Stimulated activated CD4-positive, alpha-beta T cell treated with anti-CD3 and anti-CD28 coated beads, Interleukin-1b, Interleukin-23, amount 100 ng/mL, for 24 hours (primary cell): ENCODE measurements at places on chromosomes 13 and 19.
A peak's percentile ranks its signal among the peaks of the same experiment; 100 is the strongest.

DNA sequence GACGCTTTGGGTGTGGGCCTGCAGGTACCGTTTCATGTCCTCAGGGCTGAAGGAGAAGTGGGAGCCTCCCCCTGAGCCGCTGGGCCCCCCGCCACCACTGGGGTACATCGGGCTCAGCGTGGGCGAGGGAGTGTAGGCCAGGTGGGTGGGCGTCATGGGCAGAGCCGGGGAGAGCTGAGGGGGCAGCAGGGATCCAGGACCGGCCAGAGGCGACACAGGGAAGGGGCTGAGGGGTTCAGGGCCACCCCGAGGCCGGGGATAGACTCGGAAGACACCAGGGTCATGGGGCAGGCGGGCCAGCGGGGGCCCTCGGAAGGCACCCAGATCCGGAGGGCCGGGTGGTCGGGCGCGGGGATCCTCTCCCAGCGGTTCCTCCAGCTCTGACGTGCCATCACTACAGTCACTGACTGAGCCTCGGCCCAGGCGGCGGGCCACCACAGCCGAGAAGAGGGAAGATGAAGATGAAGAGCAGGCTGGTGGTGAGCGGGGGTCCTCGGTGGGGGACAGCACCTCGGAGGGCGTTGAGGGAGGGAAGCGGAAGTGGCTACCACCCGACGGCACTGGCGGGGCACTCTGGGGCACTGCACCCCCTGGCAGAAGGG is 5.7 kb downstream of the ERF start:
- no peak for DNase-seq

- DNase-seq: no peak
Measured at GRCh38 chr19:11598746-11599145, 1.5 kb downstream of the ZNF627 start.

GRCh38 chr13:113903912-113904311 is 40.0 kb upstream of the GAS6 start:
- no peak for DNase-seq

GRCh38 chr13:94157705-94158218 is 321.7 kb downstream of the DCT start:
- no peak for DNase-seq

DNA sequence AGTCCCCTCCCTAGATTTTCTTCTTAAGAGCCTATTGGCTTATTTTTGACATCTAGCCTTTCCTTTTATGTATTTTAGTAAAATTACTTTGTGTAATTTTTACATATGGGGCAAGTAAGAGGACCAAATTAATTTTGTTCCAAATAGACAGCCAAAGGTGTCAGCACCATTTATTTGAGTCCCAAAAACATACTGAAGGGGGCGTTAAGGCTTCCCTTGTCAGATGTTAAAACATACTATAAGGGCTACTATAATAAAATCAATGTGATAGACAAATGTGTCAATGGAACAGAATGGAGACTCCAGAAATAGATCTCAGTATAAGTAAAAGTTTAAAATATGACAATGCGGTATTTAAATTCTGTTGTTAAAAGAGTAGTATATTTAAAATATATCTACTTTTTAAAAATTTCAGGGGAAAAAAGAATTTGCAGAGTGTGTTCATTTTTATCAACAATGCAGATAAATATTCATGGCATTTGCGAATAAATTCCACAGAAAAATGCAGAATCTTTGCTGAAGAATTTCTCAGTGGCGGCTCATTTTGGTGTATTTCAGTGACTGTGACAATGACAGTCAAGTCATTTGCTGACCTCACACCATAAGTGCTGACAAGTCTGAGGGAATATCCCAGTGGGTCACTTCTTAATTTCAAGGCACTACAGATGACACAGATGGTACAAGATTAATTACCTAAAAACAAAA is 133.7 kb downstream of the MTUS2 start:
- DNase-seq: no peak

DNA sequence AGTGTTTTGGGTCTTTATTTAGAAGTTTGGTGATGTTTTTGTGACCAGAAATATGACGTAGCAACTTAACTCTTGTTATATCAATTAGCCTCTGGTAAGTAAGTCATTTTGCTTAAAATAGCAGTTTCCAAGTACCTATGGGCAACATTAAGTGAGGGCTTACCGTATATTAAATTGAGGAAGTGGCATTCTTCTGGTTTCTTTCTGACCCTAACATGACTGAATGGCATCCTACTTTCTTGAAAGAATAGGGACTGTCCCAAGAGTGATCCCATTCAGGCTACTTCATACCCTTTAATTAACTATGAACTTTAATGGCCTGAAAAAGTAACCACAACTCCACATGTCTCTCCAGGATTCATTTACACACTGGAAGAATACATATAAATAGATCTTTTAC is 106.6 kb downstream of the MZT1 start:
- DNase-seq: no peak

GRCh38 chr13:112651311-112651710 is 38.5 kb upstream of the ATP11A start:
- no peak for DNase-seq

DNA sequence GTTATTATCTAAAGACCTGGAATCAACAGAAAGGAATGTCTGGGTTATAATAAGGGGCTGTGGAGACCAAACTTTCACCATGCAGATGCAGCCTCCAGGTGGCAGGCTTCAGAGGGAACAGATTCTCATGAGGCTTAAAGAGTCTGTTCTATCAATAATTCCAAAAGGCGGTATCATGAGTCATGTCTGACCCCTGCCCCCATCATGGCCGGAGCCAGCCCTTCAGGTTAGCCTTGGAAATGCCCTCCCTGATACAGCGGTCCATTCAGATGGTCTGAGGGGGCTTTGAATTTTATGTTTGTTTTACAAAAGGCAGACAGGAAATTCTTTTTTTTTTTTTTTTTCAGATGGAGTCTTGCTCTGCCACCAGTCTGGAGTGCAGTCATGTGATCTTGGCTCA is 21.7 kb upstream of the LAMP1 start:
- peak; percentile 12 for DNase-seq

DNA sequence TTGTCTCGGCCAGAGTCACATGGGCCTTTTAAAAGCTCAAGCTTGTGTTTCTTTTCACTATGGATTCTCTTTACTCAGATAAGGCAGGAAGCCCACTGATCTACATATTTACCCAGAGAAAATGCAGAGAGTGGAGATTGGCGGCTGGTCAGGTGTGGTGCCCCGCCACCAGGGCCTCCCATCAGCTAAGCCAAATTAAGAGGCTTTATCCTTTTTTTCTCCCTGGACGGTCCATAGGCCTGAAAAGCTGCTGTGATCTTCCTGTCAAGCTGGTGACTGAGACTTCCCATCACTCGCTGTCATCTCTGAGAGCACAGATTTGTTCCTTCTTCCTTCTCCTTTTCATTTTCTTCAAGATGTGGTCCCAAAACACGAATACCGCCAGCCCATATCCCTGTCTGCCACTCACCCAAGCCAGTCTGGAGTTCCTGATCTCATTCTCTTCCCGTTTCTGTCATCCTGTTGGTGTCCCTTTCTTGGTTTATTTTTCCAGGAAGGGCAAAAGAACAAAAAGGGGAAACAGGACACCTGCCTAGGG is 1.9 kb downstream of the SAFB start:
- no peak for DNase-seq

- no peak for DNase-seq
Measured at GRCh38 chr19:29040951-29041350, 172.0 kb downstream of the UQCRFS1 start.

- DNase-seq: no peak
Measured at GRCh38 chr19:46019270-46019669, 3.6 kb downstream of the PGLYRP1 start.

- DNase-seq: no peak
Measured at GRCh38 chr13:26568132-26568815, 10.8 kb downstream of the WASF3 start.

DNA sequence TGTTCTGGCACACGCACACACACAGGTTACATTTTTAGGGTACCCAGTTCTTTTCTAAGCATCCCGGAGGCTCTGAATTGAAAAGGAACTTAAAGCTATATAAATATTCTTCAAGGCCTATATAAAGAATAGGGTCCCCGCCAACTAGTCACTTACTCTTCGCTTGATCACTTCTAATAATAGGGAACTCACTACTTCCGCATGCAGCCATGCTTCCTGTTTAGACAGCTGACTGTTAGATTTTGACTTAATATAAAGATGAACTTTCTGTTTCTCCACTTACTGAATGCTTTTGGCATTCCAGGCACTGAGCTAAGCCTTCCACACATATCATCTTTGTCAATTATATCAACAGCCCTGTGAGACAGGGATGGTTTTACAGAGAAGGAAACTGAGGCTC is 259.6 kb downstream of the TSHZ3 start:
- DNase-seq: no peak

GRCh38 chr19:18278521-18279265 is 2.7 kb downstream of the JUND start:
- DNase-seq: no peak

- no peak for DNase-seq
Measured at GRCh38 chr13:110331362-110331761, 24.3 kb downstream of the COL4A2 start.

GRCh38 chr19:1366899-1367870 is 16.5 kb upstream of the NDUFS7 start:
- DNase-seq: no peak

DNA sequence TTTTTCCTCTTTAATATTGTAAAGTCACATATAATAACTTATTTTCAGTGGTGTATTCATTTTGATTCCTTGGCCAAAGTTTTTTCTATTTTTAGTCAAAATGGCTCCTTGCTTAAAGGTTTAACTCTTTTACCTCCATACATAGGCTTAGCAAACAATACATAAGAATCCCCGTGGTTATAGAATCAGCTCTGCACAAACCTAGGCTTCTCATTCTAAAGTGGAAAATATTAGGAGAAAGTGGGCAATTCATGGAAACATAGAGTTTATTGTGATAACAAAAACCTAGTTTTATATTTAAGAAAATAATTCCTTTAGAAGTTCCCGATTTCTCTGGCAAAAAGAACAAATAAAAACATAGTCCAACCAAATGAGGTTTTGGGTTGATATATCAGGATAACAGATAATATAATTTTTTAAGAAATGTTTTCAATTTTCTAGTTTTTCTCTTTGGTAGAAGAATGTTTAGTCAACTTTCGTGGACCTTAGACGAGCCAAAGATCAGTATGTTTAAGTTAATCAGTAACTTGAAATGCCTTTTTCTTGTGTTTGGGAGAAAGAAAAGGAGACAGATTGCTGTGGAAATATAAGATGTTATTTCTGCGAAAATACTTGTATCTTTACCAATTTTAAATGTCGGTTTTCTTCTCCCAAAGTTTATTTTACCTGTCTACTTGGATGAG is 93.4 kb upstream of the KLF12 start:
- no peak for DNase-seq

GRCh38 chr19:41999071-41999877 is 5.2 kb upstream of the ATP1A3 start:
- DNase-seq: no peak

- DNase-seq: no peak
Measured at GRCh38 chr13:50548586-50548985, 294.9 kb downstream of the DLEU7 start.

- no peak for DNase-seq
Measured at GRCh38 chr19:4454747-4455718, 2.6 kb downstream of the UBXN6 start.

GRCh38 chr19:468587-469256 is 7.9 kb upstream of the SHC2 start:
- no peak for DNase-seq

GRCh38 chr19:31960474-31960873 is 384.9 kb upstream of the ZNF507 start:
- DNase-seq: no peak

DNA sequence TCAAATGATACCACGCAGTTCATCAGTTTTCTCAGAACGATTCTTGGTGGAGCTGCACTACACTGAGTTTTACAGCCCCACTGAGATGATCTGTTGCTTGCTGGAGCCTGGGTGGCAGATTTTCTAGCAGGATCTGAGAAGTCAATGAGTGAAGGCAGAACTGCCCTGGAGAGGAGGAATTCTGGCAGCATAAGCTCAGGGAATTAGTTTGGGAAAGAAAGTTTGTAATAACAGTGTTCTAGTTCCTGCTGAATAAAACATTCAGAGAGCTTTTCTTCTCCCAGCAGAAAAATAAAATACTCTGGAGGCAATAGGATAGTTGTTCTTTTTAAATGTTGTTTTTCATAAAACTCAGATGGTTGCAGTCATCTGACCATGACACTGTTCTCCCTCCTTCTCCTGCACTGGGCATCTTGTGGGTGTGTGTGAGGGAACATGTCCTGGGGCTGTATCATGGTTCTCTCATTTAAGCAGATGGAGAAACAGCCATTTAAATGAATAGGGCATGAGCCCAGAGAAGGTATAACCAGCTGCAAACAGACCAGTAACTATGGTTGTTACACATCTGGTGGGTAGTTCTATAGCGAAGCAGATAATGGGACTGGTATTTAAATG is 29.6 kb downstream of the OLFM4 start:
- DNase-seq: no peak

DNA sequence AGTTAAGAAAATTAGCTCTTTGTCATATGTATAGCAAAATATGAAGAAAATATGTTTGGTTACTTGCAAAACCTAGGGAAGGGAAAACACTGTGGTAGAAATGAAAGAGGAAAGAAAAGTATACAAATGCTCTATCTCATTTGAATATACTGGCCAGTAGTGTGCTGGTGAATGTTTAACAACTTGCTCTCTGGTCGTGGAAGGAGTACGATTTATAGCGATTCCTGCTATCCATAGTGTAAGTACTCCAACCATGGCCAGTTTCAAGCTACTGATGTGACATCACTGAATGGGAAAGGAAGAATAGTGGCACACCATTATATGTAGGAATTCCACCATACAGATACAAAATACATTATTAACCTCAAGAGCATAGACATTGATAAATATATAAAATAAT is 9.3 kb downstream of the BORA start:
- no peak for DNase-seq

- DNase-seq: no peak
Measured at GRCh38 chr13:38758277-38758676, 71.4 kb downstream of the FREM2 start.

DNA sequence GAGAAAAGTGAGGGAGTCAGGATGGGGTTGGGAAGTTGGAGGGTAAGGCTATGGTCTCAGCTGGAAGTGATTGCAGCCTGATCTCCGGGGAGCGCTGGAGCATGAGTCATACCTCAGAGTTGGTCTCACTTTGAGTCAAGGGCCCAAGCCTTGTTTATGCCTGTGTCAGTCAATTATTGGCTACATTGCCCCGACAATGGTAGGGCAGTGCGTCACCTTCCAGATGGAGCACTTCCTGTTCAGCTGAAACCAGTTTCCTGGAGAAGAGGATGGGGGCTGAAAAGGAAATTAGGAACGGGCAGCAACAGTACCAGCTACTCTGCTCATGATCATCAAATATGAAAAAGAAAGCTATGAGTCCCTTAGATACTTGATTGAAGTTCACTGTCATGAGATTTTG is 60.4 kb downstream of the ADGRE1 start:
- peak; percentile 16 for DNase-seq
